ENCODE measurements at places on chromosomes 7 and 10. TPM values are rescaled to one million over a fixed set of nuclear protein-coding genes. Genes with fewer than 3 reads are reported as not detected.

INHBA gene
- total RNA-seq, result 67.4 TPM

UPK3B gene
- total RNA-seq, result 0.46 TPM

TRIM73 gene
- 1.3 TPM for total RNA-seq

FKBP9 gene
- 312 TPM for total RNA-seq

HHEX gene
- 9.2 TPM for total RNA-seq

PRKAR2B gene
- 1.1 TPM for total RNA-seq

ZP3 gene
- total RNA-seq, result 3.0 TPM

TRIM50 gene
- not detected for total RNA-seq

CYREN gene
- total RNA-seq, result 42.9 TPM

MEIG1 gene
- total RNA-seq, result 0.46 TPM

ZNF239 gene
- 5.9 TPM for total RNA-seq

PDZD7 gene
- 5.5 TPM for total RNA-seq

AHR gene
- total RNA-seq, result 187 TPM

CUX1 gene
- total RNA-seq, result 88.7 TPM

LIPK gene
- total RNA-seq, result not detected

SLC26A5 gene
- not detected for total RNA-seq

PLXNA4 gene
- total RNA-seq, result 29.5 TPM

EN2 gene
- total RNA-seq, result not detected

C10orf67 gene
- not detected for total RNA-seq

SLC39A12 gene
- not detected for total RNA-seq

FKBP6 gene
- not detected for total RNA-seq

CALY gene
- not detected for total RNA-seq

SLC16A12 gene
- 0.33 TPM for total RNA-seq

PRR15 gene
- 0.39 TPM for total RNA-seq

CAV1 gene
- total RNA-seq, result 405 TPM

FAM241B gene
- total RNA-seq, result 0.39 TPM

ZNF138 gene
- 2.3 TPM for total RNA-seq

GBX1 gene
- total RNA-seq, result not detected

MYH16 gene
- total RNA-seq, result not detected

PDAP1 gene
- 26.3 TPM for total RNA-seq

LIPF gene
- total RNA-seq, result not detected

ZNF365 gene
- total RNA-seq, result 6.0 TPM

FAM237B gene
- total RNA-seq, result not detected

SEMA4G gene
- total RNA-seq, result 3.0 TPM

DYDC2 gene
- not detected for total RNA-seq

CHAT gene
- not detected for total RNA-seq

Measured in smooth muscle cell of the pulmonary artery (primary cell).